ENCODE measurements at places on chromosomes 3 and 15.

GRCh38 chr3:157586293-157586692, 83.1 kb upstream of the VEPH1 start:
- DNase-seq, result no peak

GRCh38 chr3:194871143-194871863, 185.6 kb downstream of the FAM43A start:
- DNase-seq, result peak; percentile 90

DNA sequence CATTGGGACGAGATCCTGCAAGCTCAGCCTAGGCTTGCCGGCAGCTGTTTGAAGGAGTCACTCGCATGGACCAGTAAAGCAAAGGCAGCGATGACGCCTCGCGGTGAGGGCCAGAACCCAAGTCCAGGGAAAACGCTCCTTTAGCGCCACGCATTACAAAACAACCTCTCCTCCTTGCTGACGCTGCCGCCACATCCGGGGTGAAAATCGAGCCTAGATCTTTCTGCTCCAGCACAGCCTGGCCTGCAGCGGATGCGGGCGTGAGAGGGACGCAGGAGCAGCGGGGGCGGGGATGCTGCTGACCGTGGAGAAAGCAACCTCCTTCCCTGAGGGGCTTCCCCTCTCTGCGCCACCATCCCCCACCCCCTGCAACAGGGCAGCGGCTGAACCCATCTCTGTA, 46.7 kb downstream of the CASR start:
- DNase-seq, result no peak

DNA sequence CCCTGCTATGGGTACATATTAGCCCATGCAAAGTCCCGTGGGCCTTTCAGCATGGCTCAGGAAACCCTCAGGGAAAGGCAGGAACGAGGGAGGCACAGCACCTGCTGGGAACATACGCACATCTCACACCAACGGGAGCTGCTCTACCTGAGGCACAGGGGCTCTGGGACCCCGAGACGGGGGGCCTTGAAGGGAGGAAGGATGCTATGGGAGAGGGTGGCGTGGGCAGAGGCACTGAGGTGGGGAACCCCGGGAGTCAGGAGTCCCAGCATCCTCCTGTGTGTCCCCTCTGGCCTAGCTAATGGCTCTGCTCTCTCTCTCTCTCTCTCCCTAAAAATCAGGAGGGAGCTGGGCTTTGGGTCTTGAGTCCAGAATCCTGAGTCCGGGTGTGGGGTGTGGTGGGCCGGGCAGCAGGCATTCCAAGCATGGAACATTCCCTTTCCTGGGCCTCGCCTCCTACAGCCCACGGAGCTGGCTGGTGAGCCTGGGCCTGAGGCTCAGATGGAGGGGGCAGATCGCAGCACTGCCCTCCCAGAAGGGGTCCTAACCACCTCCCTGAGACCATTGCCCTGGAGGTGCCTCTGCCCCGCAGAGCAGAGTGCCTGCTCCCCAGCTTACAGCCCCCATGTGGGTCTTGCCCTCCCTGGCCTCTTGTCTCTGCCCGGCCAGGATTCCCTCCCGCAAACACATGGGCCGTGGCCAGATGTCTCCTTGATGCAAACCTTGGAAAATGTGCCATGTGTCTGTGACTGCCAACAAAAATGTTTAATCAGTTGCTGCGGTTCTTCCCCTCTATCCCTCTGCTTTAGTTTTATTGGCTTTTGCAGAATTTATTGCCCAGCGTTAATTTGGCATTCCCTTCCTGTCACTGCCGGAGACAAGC, 101.6 kb downstream of the TMEM266 start:
- DNase-seq, result peak; percentile 35

GRCh38 chr3:48784426-48785120, 63.1 kb downstream of the PRKAR2A start:
- no peak for DNase-seq

DNA sequence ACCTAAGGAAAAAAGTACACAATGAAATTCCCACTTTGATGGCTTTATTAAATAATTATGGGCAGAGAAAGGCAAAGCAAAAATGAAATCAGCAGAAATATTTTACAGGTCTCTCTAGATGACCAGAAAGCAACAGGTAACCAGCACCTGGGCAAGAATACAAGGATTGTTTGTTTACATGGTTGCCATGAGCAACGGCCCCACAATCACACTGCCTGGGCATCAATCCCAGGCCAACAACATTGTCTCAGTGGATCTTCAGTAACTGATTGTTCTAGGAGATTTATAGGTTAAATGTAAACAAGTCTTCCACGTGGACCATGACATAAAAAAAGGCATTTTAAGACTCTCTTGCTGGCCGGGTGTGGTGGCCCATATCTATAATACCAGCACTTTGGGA, 82.6 kb downstream of the PDZRN3 start:
- no peak for DNase-seq

DNA sequence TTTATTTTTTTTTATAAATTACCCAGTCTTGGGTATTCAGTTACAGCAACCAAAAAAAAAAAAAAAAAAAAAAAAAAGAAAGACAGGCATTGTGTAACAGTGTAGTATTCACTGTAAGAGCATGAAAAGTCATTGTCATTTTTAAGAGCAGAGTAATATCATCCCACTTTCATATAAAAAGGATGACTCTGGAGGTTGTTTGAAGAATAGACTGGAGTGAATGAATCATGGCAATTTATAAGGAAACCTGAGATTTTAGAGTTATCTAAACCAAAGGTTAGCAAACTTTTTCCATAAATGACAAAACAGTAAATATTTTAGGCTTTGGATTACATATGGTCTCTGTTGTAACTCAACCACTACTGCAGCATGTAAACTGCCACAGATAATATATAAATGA, 794.9 kb downstream of the NTRK3 start:
- DNase-seq, result no peak

GRCh38 chr15:93166675-93167074, 77.7 kb upstream of the RGMA start:
- DNase-seq, result no peak

DNA sequence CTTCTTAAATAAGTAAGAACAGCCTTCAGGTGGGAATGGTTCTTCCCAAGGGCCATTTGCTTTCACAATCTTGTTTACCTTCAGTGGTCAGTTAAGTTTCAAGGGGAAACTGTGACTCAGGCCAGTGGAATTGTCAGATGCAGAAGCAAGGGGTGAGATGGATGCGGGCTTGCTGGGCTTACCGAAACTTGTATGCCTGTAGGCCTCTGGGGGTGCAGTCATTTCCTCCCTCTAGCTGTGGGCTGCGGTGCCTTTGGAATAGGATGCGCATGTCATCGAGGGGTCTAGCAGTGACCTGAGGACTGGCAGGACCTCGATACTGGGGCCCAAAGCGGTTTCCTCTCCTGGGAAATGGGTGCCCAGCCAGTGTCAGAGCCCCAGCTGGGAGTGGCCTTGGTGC, 121.6 kb downstream of the EEFSEC start:
- peak; percentile 33 for DNase-seq

Data from GM03348 (cell line).